ENCODE measurements at places on chromosomes 5 and 9.

DNA sequence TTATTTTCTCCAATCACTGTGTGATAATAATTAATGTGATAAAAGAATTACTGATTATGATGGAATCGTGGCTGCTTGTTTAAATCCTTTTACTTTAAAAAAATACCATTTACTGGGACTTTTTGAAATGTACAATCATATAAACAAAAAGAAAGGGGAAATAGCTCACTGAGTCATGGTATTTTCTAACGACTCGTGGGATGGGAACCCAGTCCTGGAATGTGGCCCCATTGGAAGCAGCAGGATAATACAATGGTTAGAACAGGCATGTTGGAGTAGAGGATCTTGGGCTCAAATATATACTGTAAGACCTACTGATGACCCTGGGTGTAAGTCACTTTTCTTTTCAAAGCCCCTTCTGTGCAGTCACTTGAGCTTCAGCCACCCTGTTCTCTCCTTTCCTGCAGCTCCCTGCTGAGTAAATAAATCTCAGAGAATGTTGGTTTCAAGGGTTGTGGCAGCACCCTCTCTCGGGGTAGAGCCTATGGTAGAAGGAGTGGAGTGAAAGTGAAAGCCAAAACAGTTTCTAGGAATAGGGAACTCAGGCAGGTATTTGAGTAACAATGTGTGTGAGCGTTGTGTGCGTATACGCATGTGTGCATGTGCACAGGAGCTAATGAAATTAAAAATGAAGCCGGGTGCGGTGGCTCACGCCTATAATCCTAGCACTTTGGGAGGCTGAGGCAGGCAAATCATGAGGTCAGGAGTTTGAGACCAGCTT is 40.8 kb upstream of the LARP1 start:
- DNase-seq, result no peak

- no peak for DNase-seq
These were observed 8.4 kb downstream of the GFI1B start for GRCh38 chr9:132986640-132987620.

DNA sequence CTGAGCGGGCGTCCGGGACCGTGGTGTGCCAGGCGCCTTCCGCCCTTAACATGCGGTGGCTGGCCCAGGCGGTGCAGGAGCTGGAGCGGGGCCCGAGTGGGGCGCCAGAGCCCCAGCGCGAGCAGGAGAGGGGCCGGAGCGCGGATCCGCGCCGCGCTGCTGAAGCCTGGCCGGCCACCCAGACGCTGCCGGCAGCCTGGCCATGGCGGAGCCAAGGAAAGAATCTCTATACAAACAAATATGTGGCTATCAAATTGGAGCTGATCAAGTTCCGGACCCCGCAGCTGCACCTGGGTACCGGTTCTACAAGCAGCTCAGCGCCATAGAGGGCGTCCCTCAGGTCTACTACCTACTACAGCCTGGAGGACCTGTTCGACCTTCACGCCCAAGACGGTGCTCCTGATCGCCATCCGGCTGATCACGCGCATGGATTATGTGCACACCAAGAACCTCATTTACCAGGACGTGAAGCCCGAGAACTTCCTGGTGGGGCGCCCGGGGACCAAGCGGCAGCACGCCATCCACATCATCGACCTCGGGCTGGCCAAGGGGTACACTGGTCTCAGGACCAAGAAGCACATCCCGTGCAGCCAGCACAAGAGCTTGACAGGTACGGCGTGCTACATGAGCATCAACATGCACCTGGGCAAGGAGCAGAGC is 55.8 kb downstream of the JAK2 start:
- no peak for DNase-seq

GRCh38 chr5:72074251-72074650 is 33.0 kb upstream of the MAP1B start:
- no peak for DNase-seq

DNA sequence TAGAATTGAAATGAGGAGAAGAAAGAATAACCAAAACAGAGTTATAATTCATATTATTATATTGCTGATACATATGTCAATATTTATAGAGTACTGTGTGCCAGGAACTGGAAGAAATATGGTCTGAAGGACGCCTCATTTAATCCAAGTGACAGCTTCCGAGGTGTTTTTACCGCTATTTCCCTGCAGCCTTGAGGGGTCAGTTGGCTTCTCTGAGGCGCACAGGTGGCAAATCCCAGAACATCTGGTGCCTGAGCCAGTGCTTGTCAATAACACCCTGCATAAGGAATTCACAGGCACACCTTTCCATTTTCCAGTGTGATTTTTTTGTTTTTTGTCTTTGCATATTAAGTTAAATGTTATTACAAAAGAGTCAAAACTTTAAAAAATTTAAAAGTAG is 43.3 kb upstream of the CTSL start:
- DNase-seq, result no peak

DNA sequence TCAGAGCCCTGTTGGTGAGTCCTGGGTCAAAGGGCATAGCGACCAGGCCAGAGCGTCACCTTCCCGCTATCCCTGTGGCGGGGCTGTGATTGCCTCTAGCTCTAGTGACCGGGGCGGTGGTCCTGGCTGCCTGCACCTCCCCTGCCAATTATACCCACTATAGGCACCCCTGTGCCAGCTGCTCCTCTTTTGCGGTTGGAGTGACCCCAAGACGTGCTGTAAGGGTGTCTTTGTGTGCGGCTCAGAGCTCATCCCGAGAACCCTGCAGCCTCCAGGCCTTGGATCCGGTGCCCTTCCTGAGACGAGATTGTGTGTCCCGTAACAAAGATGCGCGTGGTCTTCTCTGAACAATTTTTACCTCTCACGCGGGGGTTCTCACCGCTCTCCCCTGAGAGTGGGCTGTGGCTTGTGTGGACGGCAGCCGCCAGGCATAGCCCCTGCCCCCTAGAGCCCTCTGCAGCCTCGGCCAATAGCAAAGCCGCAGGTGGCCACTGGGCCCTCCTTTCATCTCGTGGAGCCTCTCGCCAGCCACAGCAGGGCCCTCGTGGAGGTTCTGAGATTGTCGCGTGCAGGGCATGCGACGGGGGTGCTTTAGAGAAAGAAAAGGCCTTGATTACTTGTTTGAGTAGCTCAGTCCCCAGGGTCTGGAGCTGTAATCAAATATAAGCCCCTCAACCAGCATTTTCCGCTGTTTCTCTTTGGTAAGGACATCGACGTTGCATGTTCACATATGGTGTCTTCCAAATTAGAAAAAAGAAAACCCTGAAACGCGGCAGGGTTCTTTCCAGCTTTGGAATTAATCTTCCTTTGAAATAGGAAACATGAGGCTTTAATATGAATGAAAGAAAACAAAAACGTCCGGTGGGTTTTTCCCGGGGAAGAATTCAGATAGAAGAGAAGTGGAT is 10.7 kb downstream of the NKD2 start:
- no peak for DNase-seq

DNA sequence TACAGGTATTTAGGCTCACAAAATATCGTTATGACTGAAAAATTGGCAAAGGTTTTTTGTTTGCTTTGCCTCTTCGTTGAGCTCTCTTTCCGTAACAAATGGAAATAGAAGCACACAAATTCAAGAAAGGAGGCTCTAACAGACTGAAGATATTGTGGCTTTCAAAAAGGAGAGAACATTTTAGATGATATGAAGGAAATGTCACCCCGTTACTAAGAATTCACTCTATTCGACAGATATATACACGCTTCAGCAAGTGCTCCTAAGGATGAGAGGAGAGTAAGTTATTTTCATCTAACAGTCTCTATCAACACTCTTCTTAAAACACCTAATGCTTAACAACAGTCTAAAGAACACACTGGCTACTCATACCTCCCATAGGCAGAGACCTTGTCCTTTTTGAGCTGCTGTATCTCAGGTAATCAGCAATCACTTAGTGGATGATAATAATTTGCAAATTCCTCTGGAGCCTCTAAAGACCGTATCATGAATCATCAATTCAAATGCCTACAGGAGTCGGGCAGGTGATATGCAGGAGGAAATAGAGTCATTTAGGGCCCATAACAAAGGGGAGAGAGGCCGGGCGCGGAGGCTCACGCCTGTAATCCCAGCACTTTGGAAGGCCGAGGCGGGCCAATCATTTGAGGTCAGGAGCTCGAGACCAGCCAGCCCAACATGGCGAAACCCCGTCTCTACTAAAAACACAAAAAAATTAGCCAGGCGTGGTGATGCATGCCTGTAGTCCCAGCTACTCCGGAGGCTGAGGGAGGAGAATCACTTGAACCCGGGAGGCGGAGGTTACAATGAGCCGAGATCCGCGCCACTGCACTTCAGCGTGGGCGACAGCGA is 1.4 kb upstream of the HSDL2 start:
- no peak for DNase-seq

- DNase-seq, result no peak
These were observed 8.1 kb downstream of the IDNK start for GRCh38 chr9:83630938-83631457.

DNA sequence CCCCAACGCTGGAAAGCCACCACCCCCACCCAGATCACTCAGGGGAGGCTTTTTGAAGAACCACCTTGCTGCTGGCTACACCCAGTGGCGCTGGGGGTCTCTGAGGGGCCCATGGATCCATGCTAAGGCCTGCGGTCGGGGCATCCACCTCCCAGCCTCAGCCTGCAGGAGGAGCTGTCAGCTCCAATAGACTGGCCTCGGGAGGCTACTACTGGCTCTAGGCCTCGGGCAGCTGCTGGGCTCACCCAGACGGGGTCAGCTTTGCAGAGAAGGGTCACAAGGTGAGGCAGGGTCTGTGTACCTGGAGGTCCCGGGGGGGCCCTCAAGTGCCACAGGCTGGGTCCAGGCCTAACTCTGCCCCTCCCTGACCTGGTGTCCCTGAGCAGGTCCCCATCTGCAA is 193.7 kb downstream of the OLFM1 start:
- no peak for DNase-seq

- DNase-seq, result no peak
These were observed 556.1 kb downstream of the CDH9 start for GRCh38 chr5:26482076-26482809.

DNA sequence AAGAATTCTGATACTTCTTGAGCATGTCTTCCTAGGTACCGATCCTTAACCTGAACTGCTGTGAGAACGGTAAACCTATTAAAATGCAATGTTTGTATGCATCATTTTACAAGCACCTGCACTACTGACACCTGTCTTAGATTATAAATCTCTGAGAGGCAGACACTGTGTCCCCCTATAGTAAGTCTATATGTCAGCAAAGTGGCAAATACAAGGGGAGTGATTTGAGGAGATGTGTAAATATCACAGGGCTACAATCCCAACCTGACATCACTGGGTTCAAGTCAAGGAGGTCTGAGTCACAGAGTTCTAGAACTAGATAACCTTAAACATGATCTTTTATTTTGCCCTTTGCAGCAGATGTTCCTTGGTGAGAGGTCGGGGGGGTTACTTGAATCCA is 64.1 kb downstream of the ANKH start:
- DNase-seq, result no peak

DNA sequence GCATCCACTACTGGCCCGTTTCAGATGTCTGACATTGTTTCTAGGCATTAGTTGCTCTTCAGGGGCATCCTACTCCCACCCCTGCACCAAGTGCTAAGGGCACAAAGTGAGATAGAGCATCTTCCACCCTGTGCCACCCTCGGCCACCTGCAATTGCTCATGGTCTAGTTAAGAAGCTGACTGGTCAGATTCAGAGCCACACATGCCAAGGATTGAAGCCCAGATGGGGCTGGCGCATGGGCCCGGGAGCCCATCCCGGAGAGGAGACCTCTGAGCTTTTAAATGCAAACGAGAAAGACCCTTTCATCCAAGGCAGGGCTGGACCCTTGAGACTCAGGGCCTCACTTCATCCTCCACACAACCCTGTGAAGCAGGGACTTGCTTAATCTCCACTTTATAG is 28.5 kb downstream of the HRH2 start:
- DNase-seq, result no peak

GRCh38 chr5:10699987-10700386 is 61.0 kb downstream of the DAP start:
- DNase-seq, result no peak

- DNase-seq, result peak; percentile 45
These were observed 52.9 kb downstream of the C9orf50 start for GRCh38 chr9:129567842-129568559.

DNA sequence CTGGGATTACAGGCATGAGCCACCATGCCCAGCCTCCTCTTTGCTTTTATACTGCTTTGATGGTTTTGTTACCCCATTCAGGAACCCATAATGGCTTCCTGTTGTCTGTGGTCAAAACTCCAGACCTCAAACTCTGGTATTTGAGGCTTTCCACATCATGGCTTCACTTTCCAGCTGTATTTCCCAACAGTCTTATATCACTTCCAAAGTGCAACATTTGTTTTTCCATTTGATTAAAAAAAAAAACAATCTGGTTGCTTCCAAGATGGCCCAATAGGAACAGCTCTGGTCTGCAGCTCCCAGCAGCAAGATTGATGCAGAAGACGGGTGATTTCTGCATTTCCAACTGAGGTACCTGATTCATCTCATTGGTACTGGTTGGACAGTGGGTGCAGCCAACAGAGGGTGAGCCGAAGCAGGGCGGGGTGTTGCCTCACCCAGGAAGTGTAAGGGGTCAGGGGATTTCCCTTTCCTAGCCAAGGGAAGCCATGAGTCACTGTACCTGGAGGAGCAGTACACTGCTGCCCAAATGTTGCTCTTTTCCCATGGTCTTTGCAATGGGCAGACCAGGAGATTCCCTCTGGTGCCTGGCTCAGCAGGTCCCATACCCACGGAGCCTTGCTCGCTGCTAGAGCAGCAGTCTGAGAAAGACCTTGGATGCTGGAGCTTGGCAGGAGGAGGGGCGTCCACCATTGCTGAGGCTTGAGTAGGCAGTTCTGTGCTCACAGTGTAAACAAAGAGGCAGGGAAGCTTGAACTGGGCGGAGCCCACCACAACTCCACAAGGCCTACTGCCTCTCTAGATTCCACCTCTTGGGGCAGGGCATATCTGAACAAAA is 458.4 kb downstream of the KDM4C start:
- DNase-seq, result no peak

- DNase-seq, result no peak
These were observed 84.0 kb upstream of the APC start for GRCh38 chr5:112653638-112654205.

DNA sequence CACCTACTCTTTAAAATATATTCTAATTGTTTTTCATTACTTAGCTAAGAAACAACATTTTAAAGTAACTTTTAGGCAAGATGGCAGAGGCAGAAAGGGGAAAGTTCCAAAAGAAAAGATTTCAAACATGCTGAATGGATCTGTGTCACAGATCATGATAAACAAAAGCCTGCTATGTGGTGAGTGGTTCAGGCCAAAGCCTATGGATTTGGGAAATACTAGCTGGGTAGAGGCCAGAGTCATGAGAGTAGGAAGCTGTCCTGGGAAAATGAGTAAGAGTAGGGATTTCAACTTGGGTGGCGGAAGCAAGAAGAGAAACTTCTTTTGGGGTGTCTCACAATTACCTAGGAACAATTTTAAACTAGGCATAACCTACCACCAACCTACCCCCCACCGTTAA is 68.7 kb upstream of the GRHPR start:
- no peak for DNase-seq
